ENCODE measurements at places on chromosomes 5 and 9. TPM values are rescaled to one million over a fixed set of nuclear protein-coding genes. Genes with fewer than 3 reads are reported as not detected.

Gene SPATA9
- not detected for total RNA-seq

Gene FOXI1
- not detected for total RNA-seq

Gene MLLT3
- 8.6 TPM for total RNA-seq

Gene CATSPER3
- not detected for total RNA-seq

Gene UBTD2
- 30.2 TPM for total RNA-seq

Gene QRFP
- total RNA-seq: not detected

Gene SPIN1
- total RNA-seq: 72.8 TPM

Gene PCDHB16
- 0.07 TPM for total RNA-seq

Gene IGFBPL1
- 0.29 TPM for total RNA-seq

Gene EIF4E1B
- not detected for total RNA-seq

Gene TMEM252
- total RNA-seq: not detected

Gene FOXD4L3
- total RNA-seq: 0.27 TPM

Gene PCA3
- total RNA-seq: 2.2 TPM

Gene PSMD5
- total RNA-seq: 62.5 TPM

Gene NKD2
- not detected for total RNA-seq

Gene CFAP157
- under 0.01 TPM for total RNA-seq

Gene ADRB2
- 4.1 TPM for total RNA-seq

Gene SPINK7
- total RNA-seq: not detected

Gene SAXO1
- not detected for total RNA-seq

Gene F2RL1
- total RNA-seq: 78.1 TPM

Gene CCDC180
- total RNA-seq: 0.79 TPM

Gene ARHGEF28
- 120 TPM for total RNA-seq

Gene ANKRD31
- 0.07 TPM for total RNA-seq

Gene OBP2B
- not detected for total RNA-seq

Gene ZNF354B
- 13.4 TPM for total RNA-seq

Gene SHISAL2B
- total RNA-seq: not detected

Gene GDA
- not detected for total RNA-seq

Gene CDH6
- total RNA-seq: 0.13 TPM

Gene TTC1
- 60.8 TPM for total RNA-seq

Gene KCNT1
- total RNA-seq: not detected

Gene C9orf153
- 0.27 TPM for total RNA-seq

Gene ADAMTS2
- 0.50 TPM for total RNA-seq

Gene SLC34A3
- total RNA-seq: not detected

Gene CDH9
- total RNA-seq: not detected

Gene ENTPD2
- total RNA-seq: not detected

Gene RNF224
- not detected for total RNA-seq

Gene SLC4A9
- not detected for total RNA-seq

Gene DOCK8
- 0.80 TPM for total RNA-seq

Gene GGTA1
- total RNA-seq: 0.29 TPM

Gene PCDHB6
- 0.07 TPM for total RNA-seq

Gene ZBED3
- 4.7 TPM for total RNA-seq

Gene ANKDD1B
- total RNA-seq: 0.27 TPM

Gene PCDHGA6
- 2.1 TPM for total RNA-seq

Gene STPG3
- not detected for total RNA-seq

Gene URM1
- 55.3 TPM for total RNA-seq

Gene RALGDS
- total RNA-seq: 32.0 TPM

Gene EQTN
- total RNA-seq: not detected

Gene MYMK
- total RNA-seq: not detected

All from thoracic aorta endothelial cell (primary cell).